ENCODE measurements at places on chromosomes 11 and 22.

GRCh38 chr22:39471381-39472141 is 14.7 kb downstream of the MGAT3 start:
- no peak for DNase-seq

DNA sequence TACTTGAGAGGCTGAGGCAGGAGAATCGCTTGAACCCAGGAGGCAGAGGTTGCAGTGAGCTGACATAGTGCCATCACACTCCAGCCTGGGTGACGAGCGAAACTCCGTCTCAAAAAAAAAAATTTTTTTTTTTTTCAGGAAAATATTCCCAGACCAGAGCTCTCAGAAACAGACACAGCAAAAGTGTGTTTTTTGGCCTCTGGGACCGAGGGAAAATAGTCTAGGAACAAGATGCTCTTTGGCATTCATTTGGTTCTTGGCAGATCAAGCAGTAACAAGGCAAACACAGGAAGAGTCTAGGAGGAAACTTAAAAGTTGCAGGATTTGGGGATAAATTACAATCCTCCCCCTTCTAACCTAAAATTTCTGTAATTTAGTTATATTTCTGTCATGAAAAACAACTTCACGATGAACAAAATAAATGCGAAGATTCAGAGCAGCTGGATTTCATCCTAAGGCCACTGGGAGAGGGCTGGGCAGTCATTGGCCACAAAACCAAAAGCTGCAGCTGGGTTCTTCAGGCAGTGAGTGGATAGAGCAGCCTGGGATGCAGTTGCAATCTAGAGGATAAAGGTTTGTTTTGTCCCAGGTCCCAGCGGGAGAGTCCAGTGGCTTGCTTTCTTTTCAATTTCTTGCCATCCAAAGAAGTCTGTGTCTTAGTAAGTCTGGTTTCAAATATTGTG is 19.7 kb downstream of the ATG16L2 start:
- DNase-seq: no peak

DNA sequence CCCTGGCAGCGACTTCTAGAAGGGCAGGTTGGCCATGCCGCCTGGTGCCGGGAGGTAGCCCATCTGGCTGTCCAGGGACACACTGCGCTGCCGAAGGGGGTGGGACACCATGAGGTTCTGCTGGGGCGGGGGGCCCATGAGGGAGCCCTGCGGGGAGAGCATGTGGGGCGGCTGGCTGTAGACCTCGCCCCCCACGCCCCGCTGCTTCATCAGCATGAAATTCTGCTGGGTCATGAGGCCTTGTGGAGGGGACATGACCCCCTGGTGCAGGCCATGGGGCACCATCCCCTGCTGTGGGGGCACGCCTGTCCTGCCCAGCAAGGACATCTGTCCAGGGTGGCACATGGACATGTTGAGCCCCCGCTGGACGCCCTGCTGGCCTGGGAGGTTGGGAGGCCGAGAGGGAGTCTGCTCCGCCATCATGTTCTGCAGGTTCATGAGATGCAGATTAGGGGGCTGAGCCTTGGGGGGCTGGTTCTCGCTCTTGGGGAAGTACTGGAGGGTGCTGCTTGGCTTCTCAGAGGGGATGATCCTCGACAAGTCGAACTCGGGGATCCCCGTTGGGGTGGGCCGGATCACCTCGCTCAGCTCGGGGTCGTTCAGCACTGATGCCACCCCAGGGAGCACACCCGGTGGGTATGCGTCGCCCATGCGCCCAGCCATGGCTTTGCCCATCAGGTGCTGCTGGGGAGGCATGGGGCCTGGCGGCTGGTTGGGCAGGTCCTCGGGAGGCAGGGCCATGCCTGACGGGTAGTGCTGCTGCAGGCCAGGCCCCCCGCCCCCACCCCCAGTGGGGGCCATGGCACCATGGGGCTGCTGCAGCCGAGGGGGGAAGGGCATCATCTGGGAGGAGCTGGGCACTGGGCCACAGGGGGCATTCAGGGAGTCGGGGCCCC is 15.0 kb downstream of the CXCR5 start:
- DNase-seq: no peak

DNA sequence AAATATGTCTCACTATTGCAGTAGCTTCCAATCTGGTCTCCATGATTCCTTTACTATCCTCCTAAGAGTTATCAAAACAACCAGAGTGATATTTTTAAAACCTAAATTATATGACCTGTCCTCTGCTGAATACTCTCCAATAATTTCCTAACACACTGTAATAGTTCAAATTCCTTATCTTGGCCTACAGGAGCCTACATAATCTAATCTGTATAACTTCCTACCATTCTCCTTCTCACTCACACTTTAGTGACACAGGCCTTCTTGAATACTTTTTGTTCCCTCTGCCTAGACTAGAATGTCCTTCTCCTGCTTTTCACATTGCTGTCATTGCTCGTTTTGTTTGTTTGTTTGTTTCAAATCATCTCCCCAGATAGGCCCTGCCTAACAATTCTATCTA is 9.4 kb downstream of the FHIP1B start:
- no peak for DNase-seq

GRCh38 chr22:31451709-31452571 is 37.7 kb downstream of the EIF4ENIF1 start:
- peak; percentile 49 for DNase-seq

GRCh38 chr11:71080239-71081097 is 171.9 kb downstream of the SHANK2 start:
- DNase-seq: peak; percentile 87

DNA sequence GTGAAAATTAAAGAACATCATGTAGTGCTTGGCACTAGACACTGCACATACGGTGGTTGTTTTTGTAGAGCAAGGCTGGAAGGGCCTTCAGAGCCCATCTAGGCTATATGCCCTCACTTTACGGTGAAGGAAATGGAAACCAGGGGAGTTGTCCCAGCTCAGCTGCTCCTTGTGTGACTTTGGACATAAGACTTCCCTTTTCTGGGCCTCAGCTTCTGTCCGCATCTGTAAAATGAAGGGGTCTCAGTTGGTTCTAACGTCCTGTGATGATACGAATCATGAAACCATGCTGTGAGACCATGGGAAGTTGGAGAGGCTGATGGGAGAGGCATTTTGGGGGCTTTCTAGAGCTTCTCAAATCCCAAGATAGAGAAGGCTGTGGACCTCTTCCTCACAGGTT is 4.7 kb downstream of the KCNE3 start:
- no peak for DNase-seq

DNA sequence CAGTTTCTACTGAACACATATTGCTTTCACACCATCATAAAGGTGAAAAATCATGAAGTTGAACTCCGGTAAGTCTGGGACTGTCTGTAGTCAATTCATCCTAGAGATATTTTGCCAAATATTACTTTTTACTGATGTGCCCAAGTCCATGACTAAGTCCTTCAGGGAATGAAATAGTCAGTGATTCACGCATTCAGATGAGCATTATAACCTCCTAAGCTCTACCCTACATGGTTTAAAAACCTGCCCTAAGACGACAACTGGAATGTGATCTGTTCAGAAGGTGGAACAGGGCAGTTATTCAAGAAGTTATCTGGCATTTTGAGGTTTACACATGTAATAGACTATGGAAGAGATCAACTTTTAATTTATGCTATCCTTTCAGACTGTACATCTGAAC is 125.6 kb downstream of the TRPC6 start:
- DNase-seq: no peak

- DNase-seq: no peak
These were observed 93.4 kb downstream of the SHANK2 start for GRCh38 chr11:71158936-71159335.

- no peak for DNase-seq
These were observed 4.0 kb upstream of the PTGDR2 start for GRCh38 chr11:60859616-60860250.

GRCh38 chr11:109421981-109422869 is at the start of gene C11orf87:
Gene C11orf87 (plus strand): TSS chr11:109422190. CDS start chr11:109423634, 1,444 bp downstream.
- no peak for DNase-seq

DNA sequence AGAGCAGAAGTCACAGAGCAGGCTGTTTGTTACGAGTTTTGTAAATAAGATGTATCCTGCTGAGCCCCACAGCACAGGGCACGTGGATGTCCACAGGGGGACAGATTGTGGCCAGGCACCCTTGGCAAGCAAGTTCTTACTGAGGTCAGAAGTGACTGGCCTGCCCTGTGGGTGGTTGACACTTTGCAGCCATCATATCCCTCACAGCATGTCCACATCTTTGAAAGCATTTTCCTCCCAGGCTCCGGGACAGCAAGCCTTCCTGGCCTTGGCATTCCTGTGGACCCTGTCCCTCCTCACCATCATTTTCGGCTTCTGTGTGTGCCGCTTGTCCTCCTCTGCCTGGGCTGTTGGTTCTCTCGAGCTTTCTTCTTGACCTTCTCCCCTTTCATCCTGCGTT is 189.5 kb downstream of the TBC1D22A start:
- peak; percentile 8 for DNase-seq

All from stomach (tissue), 19 donors.